ENCODE measurements at places on chromosomes 7 and 10. TPM values are rescaled to one million over a fixed set of nuclear protein-coding genes. Genes with fewer than 3 reads are reported as not detected.
A peak's percentile ranks its signal among the peaks of the same experiment; 100 is the strongest.

DNA sequence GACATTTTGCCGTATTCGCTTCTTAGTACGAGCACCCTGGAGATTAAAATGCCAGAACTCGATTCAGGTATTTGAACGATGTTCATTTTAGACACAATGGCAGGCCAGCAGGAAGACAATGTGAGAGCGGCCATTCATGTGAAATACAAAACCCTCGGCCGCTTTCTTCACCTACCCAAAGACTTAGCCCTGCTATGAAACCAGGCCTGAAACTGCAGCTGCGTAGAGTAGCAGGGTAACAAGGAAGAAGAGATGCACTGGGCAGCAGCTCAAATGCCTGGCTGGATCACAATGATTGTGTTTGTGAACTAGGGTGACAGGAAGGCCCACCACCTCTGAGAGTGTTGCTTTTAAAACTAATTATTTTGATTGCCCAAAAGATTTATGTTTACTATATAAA lies 234.8 kb downstream of the TRIL start:
- no peak for DNase-seq

- no peak for DNase-seq
Measured at GRCh38 chr7:68622500-68622899, 975.8 kb upstream of the AUTS2 start.

Gene KIAA1217
- 2.4 TPM for total RNA-seq

- no peak for DNase-seq
Measured at GRCh38 chr7:151351027-151351426, 9.4 kb downstream of the NUB1 start.

GRCh38 chr7:28390426-28390825 lies 21.9 kb upstream of the CREB5 start:
- no peak for DNase-seq

DNA sequence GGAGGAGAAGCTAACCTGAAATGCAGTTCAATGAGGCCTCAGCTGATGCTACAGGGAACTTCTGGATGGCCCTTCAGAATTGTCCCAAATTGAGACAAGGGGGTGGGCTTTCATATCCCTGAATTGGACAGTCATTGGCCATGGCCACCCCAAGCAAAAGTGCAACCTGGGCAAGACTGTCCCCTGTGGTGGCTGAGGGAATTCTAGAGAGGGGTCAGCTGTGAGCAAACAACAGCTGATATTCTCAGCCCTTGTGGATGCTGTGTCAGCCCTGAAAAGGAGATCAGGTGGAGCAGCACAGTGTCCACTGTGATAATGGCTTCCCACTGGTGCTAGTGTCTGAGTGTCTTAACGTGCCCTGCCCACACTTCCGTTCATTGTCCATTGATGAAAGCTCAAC lies 76.6 kb downstream of the SLC16A9 start:
- no peak for DNase-seq

DNA sequence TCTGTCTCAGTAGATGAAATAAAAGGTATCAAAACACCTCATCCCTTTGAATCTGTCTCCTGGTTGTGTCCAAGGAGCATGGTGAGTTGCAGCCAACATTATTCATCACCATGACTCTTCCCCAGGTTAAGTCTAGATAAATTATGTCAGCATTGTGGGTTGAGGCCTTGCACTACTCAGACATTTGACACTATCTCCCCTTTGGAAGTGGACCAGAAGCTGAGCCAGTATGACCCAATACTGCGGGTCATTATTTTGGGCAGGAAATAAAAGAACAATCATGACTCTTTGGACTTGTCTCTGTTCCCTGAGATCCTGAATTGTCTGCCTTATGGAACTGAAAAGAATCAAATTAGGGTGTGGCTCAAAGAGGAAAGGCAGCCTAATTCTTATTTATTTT lies 168.2 kb upstream of the FAM171A1 start:
- DNase-seq, result no peak

DNA sequence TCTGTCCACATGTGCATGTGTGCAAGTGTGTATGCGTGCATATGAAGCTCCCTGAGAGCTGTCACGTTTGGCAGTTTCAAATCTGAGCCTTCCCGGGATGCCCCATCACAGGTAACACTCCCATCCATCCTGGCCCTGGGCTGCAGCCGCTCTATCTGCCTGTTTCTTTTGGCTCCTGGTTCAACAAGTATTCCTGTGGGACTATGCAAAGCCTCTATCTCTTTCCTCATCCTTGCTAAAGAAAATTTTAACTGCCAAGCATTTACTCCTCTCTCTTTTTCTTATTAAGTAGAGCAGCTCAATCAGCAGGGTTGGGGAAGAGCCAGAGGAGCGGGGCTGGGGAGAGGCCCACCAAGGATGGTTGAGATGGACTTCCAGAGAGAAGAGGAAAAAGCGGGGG lies 24.4 kb upstream of the PDCD4 start:
- no peak for DNase-seq

- DNase-seq, result no peak
Measured at GRCh38 chr10:919481-919880, 12.0 kb downstream of the LARP4B start.

Gene OR2A7
- total RNA-seq, result not detected

DNA sequence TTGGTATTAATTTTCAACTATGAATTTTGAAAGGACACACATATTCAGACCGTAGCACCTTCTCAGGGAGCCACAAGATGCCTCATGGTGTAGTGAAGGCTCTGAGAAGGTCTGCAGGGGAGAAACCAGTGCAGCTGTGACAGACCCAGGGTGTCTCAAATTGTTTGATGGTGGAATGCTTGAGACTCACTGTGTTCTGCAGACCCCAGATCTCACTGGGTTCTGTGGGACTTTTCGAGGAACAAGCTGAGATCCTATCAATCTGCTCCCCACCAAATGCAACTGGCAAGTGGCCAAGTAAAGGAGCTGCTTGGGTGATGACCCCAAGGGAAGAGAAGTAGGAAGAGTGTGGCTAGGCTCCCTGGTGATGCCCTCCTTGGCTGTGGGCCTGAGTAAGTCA lies 130.5 kb upstream of the UNC5B start:
- DNase-seq, result no peak

DNA sequence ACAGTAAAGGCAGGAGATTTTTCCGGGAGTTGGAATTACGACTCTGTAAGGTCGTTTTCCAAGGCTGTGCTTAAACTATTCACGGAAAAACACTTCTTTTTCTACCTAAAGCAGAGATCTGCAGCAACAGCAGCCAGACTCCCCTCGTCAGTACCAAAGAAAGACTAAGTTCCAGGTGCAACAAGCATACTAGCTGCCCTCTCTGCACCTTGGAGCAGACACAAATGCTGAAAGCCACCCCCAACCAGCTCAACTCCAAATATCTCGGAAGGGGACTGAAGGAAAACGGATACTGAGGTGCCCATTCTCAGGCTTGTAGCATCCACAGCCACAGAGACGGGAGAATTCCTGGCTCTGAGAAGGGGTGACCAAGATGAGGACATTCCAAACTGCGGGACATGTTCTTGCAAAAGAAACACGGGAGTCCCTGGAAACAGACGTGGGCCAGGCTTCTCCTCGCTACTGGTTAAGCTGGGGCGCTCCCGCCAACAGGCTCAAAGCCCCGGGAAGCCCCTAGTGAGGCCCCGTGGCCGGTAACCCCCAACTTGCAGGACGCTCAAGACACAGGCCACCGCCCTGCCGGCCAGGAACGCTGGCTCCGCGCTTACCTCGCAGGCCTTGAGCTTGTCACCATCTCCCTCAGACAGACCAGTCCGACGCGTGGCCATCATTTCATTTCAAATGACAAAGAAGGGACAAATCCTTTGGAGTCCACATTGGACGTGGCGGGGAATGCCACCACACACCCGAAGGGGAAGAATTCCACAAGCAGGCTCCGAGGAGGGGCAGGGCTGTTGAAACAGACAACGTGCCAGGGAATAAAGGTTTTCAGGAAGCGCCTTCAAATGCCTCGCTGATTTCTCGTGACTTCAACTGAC lies 2.2 kb downstream of the ARHGAP21 start:
- peak; percentile 21 for DNase-seq

GRCh38 chr10:103481974-103482531 lies 3.0 kb upstream of the CALHM3 start:
- peak; percentile 63 for DNase-seq

DNA sequence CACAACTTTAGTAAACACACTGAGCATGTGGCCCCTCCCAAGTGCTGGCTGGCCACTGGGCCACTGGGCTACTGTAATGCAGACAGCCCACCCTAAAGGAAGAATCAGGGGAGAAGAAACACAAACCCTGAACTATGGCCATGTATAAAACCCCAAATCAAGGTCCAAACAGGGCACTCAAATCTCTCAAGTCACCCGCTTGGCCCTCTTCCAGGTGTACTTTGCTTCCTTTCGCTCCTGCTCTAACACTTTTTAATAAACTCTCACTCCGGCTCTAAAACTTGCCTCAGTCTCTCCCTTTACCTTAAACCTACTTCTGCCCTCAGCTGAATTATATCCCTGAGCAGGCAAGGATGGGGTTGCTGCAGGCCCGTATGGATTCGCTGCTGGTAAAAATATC lies 72.6 kb downstream of the TPK1 start:
- DNase-seq, result no peak

DNA sequence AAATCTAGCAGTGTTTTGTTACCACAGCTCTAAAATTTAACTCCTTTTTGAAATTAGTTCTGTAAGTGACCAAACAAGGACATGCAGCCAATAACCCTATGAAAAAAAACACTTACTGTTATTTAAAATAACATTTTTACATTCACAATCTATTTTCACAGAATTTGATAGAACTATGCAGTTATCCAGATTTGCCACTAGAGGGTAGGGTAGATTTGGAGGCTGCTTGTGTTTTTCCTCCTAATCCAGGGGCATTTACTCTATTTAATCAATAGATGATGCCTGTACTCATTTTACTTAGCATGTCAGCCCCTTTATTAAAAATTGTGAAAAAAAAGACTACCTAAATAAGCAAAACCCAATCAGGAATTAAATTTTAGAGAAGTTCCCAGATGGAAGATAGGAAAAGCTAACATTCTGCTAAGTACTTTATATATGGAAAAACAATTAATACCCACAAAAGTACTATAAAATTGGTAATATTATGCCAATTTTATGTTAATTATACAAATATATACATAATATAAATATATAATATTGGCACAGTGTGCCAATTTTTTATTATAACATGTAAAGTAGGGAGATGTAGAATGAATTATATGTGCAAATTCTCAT lies 18.1 kb upstream of the LIPK start:
- peak; percentile 8 for DNase-seq

GRCh38 chr7:35520810-35521625 lies 173.9 kb downstream of the HERPUD2 start:
- DNase-seq, result no peak

Gene AP5Z1
- total RNA-seq, result 21.0 TPM

Measured in HT1080 (cell line).